ENCODE measurements at places on chromosomes 1 and 21.

GRCh38 chr1:62045574-62045973 is 149.1 kb upstream of the L1TD1 start:
- H3K27ac ChIP-seq = no peak overlapping the region
- DNase-seq = no peak
- H3K27me3 ChIP-seq = peaks cover 2% of the 10 kb centered on the region
- H3K4me1 ChIP-seq = no peaks in the 10 kb centered on the region

- peaks cover 1% of the 10 kb centered on the region for H3K27me3 ChIP-seq
- DNase-seq = no peak
- H3K27ac ChIP-seq = peak overlapping the region; percentile 15
- no peak overlapping the region for H3K4me3 ChIP-seq
- peaks cover 3% of the 10 kb centered on the region for H3K36me3 ChIP-seq
These were observed 114.1 kb downstream of the LHX4 start for GRCh38 chr1:180343921-180344769.

GRCh38 chr21:37623689-37624088 is 257.1 kb downstream of the DYRK1A start:
- no peak for DNase-seq
- H3K27me3 ChIP-seq = peaks cover 3% of the 10 kb centered on the region
- H3K4me3 ChIP-seq = no peak overlapping the region
- no peaks in the 10 kb centered on the region for H3K4me1 ChIP-seq

GRCh38 chr1:206898089-206898914 is 1.1 kb downstream of the IL24 start:
- peaks cover 15% of the 10 kb centered on the region for H3K4me1 ChIP-seq
- H3K4me3 ChIP-seq = no peak overlapping the region
- H3K27ac ChIP-seq = peak overlapping the region; percentile 42
- no peak for DNase-seq
- H3K27me3 ChIP-seq = peaks cover 9% of the 10 kb centered on the region

GRCh38 chr1:24786191-24786590 is 40.9 kb downstream of the CLIC4 start:
- peaks cover 18% of the 10 kb centered on the region for H3K4me1 ChIP-seq
- H3K4me3 ChIP-seq = peak overlapping the region; percentile 77
- H3K27ac ChIP-seq = no peak overlapping the region
- peaks cover 3% of the 10 kb centered on the region for H3K27me3 ChIP-seq
- no peaks in the 10 kb centered on the region for H3K36me3 ChIP-seq
- DNase-seq = no peak

- H3K4me3 ChIP-seq = peak overlapping the region; percentile 61
- H3K4me1 ChIP-seq = peaks cover 57% of the 10 kb centered on the region
These were observed 17.5 kb upstream of the C1orf105 start for GRCh38 chr1:172402878-172403569.

DNA sequence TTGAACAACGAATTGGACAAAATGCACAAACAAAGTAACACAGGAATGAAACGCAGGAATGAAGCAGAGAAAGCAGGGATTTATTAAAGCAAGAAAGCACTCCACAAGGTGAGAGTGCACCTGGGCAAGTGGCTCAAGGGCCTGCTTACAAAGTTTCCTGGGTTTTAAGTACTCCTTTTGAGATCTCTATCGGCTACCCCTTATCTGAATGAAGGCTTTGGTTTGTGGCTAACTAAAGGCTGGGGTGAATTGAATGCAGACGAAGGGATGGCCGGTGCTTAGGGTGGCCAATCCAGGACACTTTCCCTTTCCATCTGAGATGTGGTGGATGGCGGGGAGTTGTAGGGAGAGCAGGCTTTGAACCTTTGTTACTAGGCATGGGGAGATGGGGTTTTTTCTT is 151.4 kb upstream of the KIAA0040 start:
- H3K27me3 ChIP-seq = peaks cover 12% of the 10 kb centered on the region
- DNase-seq = no peak
- H3K36me3 ChIP-seq = no peaks in the 10 kb centered on the region
- H3K27ac ChIP-seq = no peak overlapping the region

- H3K4me3 ChIP-seq = no peak overlapping the region
- no peak overlapping the region for H3K27ac ChIP-seq
- no peaks in the 10 kb centered on the region for H3K27me3 ChIP-seq
- DNase-seq = no peak
These were observed 814.4 kb upstream of the RGS18 start for GRCh38 chr1:191343816-191344215.

- DNase-seq = peak; percentile 86
- peak within 1 kb of the TSS; percentile 88 for H3K27ac ChIP-seq
- H3K36me3 ChIP-seq = no peaks in the 10 kb centered on the region
- H3K4me1 ChIP-seq = peaks cover 41% of the 10 kb centered on the region
- peaks cover 21% of the 10 kb centered on the region for H3K27me3 ChIP-seq
These were observed at the start of gene BACH1 for GRCh38 chr21:29298348-29299045. Gene BACH1 (plus strand): TSS chr21:29298922. CDS start chr21:29321281, 22,359 bp downstream.

GRCh38 chr1:232988572-232989040 is 38.2 kb downstream of the NTPCR start:
- peaks cover 1% of the 10 kb centered on the region for H3K27me3 ChIP-seq
- peaks cover 4% of the 10 kb centered on the region for H3K36me3 ChIP-seq
- no peak for DNase-seq

GRCh38 chr1:150487763-150488115 is 520 bp downstream of the TARS2 start:
- H3K4me1 ChIP-seq = peaks cover 28% of the 10 kb centered on the region
- H3K27ac ChIP-seq = peak overlapping the region; percentile 95
- peak overlapping the region; percentile 99 for H3K4me3 ChIP-seq
- H3K36me3 ChIP-seq = peaks cover 19% of the 10 kb centered on the region
- no peaks in the 10 kb centered on the region for H3K27me3 ChIP-seq

DNA sequence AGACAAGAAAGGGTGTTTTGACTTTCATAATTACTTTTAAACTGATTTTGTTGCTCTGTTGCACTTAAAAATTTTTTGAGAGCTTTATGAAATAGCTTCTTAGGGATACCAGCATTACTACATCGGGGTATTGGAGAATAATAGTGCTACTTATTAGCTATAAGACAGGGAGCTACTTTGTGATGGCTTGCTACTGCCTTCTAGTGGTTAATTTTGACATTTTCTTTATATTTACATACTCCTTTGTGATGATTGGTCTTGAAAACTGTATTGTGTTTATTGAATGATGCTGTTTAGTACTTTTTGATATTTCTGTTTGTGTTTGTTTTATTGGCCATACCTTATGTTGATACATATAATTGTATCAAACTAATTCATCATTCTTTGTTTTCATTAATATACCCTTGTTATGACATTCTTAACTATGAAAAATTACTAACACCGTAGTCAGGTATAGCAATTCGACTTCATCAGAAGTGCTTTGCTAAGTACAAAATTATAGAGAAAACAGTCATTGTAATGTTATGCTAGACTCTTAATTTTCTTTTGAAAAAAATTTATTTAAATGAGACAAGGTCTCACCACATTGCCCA is 85.5 kb downstream of the CLIC4 start:
- no peaks in the 10 kb centered on the region for H3K4me1 ChIP-seq
- peak; percentile 49 for DNase-seq
- no peak overlapping the region for H3K4me3 ChIP-seq
- peaks cover 3% of the 10 kb centered on the region for H3K27me3 ChIP-seq
- no peaks in the 10 kb centered on the region for H3K36me3 ChIP-seq

DNA sequence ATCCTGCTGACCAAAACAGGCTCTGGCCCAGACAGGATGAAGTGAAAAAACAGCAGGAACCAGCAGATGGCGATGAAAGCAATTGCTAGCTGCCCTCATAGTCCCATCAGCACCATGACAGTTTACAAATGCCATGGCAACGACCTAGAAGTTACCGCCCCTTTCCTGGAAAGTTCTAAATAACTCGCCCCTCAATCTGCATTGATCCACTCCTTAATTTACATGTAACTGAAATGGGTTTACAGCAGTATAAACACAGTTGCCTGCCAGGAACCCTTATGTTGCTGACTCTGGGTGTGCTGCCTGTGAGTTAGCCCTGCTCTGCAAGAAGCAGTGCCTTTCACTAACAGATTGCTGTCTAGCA is 65.5 kb upstream of the CR1L start:
- H3K4me3 ChIP-seq = no peak overlapping the region
- peaks cover 7% of the 10 kb centered on the region for H3K27me3 ChIP-seq
- DNase-seq = peak; percentile 32

GRCh38 chr1:226972931-226973330 is 32.8 kb downstream of the COQ8A start:
- no peaks in the 10 kb centered on the region for H3K27me3 ChIP-seq
- H3K36me3 ChIP-seq = peaks cover 12% of the 10 kb centered on the region
- H3K4me3 ChIP-seq = no peak overlapping the region

GRCh38 chr1:207959141-207959825 is 48.4 kb upstream of the CD34 start:
- H3K36me3 ChIP-seq = no peaks in the 10 kb centered on the region
- H3K27ac ChIP-seq = no peak overlapping the region
- peaks cover 22% of the 10 kb centered on the region for H3K27me3 ChIP-seq
- DNase-seq = no peak
- no peak overlapping the region for H3K4me3 ChIP-seq

GRCh38 chr21:35843911-35844667 is 216.2 kb downstream of the SETD4 start:
- no peaks in the 10 kb centered on the region for H3K27me3 ChIP-seq
- no peak for DNase-seq
- no peaks in the 10 kb centered on the region for H3K36me3 ChIP-seq
- no peaks in the 10 kb centered on the region for H3K4me1 ChIP-seq
- H3K27ac ChIP-seq = no peak overlapping the region
- H3K4me3 ChIP-seq = no peak overlapping the region

DNA sequence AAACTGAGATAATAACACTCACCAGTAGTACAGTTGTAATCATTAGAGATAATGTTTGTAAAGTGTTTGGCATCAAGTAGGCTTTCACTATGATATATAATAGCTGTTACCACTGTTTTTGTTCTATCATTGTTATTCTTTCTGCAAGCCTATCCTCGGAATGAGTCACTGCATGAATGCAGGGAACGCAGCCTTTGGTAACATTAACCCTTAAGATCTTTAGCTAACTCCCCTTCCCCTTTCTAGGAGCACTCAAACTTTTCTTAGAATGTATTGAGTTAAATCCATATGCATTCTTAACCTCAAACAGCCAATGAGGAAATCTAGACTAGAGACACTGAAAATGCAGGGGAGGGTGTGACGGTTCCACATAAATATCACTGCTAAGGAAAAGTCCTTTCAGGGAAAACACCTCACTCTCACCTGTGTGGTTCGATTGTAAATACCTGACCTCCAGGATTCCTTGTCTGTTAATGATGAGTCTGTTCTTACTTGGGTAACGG is 467.3 kb downstream of the SETD4 start:
- no peak for DNase-seq
- H3K4me1 ChIP-seq = no peaks in the 10 kb centered on the region
- no peak overlapping the region for H3K4me3 ChIP-seq
- no peaks in the 10 kb centered on the region for H3K27me3 ChIP-seq
- H3K27ac ChIP-seq = no peak overlapping the region

DNA sequence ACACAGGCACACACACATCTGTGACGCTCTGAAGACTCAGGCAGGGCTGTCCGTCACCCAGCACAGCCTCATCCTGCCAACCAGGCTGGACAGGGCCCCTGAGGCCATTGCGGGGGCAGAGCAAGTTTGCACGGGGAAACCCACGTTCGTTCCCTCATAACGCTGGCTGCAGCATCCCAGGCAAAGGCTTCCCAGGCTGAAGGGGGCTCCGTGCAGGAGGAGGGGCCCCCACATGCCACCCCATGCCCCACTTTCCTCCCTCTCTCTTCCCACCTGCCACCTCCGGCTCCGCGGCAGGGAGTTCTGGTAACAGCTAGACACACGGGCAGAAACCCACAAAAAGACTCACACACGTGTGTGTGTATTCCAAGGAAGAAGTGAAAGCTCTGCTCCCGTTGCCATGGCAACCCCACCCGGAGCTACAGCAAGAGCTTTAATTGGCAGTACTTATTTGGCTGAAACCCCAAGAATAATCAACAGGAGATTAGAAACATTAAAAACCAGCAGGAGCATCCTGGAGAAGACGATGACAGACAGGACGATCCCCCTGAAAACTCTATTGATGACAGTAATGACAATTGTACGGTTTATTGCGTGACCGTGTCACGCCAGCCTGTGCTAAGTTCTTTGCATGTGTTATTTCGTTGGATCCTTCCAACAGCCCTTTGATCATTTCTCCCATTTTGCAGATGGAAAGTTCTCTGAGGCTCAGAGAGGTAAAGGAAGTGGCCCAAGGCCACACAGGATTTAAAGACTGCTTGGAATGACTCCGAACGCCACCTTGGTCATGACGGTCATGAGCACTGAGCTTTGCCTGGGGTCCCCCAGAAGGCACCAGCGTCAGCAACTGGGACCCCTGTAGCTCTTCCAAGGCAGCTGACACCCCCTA is 247.1 kb downstream of the NPHP4 start:
- no peak overlapping the region for H3K4me3 ChIP-seq
- H3K27me3 ChIP-seq = peaks cover 11% of the 10 kb centered on the region
- H3K4me1 ChIP-seq = no peaks in the 10 kb centered on the region

DNA sequence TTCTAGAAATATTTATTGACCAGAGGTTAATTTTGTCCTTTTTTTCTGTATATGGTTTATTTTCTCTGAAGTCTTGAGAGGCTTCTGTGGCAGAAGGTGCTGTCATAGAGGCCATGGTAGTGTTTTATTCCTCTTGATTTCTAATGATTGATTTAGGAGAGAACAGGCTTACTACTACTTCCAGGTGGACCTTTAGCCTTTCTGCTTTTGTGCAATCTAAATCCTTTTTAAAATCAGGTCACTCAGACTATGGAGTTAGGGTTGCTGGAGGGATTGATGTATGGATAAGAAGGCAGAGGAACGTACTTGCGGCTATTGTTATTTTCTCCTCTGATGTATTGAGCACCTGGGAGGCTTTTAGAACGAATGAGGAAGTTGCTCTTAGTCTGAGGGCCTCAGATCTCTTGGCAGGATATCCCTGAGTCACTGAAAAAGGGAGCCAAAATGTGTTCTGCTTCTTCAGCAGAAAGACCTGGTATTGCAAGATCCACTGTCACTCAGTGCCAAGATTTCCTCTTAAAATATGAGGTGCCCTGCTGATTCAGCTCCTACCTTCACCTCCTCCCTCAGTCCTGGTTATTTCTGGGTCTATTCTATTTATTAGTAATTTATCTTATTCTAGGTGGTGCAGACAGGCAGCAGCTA is 277.4 kb downstream of the ZNF648 start:
- no peak overlapping the region for H3K4me3 ChIP-seq
- no peak overlapping the region for H3K27ac ChIP-seq
- no peaks in the 10 kb centered on the region for H3K27me3 ChIP-seq
- no peaks in the 10 kb centered on the region for H3K4me1 ChIP-seq
- DNase-seq = no peak

- no peaks in the 10 kb centered on the region for H3K27me3 ChIP-seq
- H3K4me1 ChIP-seq = no peaks in the 10 kb centered on the region
- no peaks in the 10 kb centered on the region for H3K36me3 ChIP-seq
- no peak for DNase-seq
These were observed 91.6 kb upstream of the UBE2U start for GRCh38 chr1:64111787-64112186.

- no peak for DNase-seq
- no peak overlapping the region for H3K4me3 ChIP-seq
- H3K27ac ChIP-seq = no peak overlapping the region
- peaks cover 5% of the 10 kb centered on the region for H3K27me3 ChIP-seq
- no peaks in the 10 kb centered on the region for H3K4me1 ChIP-seq
These were observed 330.1 kb upstream of the PBX1 start for GRCh38 chr1:164228928-164229327.

GRCh38 chr1:178192686-178193085 is 98.8 kb downstream of the RASAL2 start:
- H3K36me3 ChIP-seq = no peaks in the 10 kb centered on the region
- H3K4me3 ChIP-seq = no peak overlapping the region

Data from immature natural killer cell (primary cell).